ENCODE measurements at places on chromosomes 12 and 14.

- no peak for DNase-seq
Observed at GRCh38 chr14:90384543-90384911, 12.3 kb upstream of the CALM1 start.

GRCh38 chr14:33509454-33509853 is 441.4 kb downstream of the EGLN3 start:
- no peak for DNase-seq

DNA sequence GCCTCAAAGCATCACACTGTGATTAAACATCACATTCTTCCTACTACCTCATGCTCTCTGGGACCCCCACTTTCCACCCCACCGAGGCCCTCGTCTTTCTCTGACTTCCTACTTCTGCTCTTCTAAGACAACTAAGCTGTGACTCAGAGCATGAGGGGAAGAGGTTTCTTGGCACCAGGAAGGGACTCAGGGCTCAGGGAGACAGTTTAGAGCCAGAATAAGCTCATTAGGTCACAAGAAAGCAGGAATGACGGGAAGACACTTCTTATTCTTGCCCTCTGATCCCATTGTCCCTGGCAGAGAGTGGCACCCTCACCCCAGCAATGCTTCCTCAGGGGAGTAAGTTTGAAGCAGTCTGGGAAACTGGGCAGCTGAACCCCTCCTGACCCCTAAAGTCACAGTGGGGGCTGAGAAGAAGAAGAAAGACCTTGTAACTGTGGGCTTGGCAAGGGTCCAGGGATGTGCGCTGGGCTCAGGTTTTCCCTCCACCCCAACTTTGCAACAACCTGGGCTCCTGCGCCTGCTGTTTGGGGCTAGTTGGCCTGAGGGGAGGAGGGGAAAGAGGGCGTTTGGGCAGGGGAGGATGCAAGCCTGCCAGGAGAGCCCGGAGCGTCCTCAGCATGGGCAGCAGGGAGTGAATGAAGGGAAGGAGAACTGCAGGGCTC is 64.6 kb upstream of the ACTN1 start:
- no peak for DNase-seq

DNA sequence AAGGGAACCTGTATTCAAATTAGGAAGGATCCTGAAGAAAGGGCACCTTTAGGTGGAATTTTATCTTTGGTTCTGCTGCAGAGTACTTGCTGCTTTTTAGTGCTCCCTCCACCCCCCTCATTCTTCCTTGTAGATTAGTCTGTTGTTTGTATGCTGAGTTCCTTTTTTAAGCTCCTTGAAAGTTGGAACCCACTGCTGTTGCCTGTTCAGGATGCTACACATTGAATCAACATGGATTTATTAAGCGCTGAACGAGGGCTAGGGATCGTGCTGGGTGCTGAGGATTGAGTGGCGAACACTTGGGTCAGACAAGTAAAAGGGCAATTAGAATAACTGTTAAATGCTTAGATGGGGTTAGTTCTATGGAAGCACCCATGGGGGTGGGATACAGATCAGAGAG is 884 bp upstream of the AMN1 start:
- DNase-seq: no peak

- no peak for DNase-seq
Observed at GRCh38 chr12:33771889-33772288, 250.4 kb upstream of the ALG10 start.

DNA sequence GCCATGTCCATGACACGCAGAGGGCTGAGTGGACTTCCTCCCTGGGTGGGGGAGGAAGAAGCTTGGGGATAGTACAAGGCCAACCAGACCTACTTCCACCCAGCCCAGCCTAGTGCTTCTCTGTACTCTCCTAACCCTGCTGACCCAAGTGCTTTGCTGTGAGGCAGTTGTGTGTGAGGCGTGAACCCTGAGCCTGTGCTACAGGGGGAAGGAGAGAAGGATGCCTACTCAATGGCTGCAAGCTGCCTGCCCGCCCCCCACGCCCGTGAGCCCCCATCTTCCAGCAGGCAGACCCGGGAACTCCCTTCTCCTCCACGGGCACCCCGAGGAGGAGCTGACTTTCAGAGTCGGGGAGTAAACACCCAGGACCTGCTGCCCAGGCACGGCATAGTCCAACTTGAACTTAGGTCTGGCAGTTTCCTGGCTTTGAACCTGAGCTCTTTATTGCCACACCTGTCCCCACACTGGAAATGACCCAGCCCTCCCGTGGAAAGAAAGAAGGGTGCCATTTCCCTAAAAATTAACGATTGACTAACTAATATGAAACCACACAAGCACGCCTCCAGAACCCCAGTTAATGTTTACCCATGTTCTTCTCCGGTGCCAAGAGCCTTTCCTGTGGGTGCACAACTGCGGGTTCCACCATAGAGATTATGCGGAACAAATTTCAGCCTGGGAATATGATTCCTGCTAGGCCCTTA is 10.8 kb downstream of the ALDH2 start:
- no peak for DNase-seq
